ENCODE measurements at places on chromosomes 11 and 22.

DNA sequence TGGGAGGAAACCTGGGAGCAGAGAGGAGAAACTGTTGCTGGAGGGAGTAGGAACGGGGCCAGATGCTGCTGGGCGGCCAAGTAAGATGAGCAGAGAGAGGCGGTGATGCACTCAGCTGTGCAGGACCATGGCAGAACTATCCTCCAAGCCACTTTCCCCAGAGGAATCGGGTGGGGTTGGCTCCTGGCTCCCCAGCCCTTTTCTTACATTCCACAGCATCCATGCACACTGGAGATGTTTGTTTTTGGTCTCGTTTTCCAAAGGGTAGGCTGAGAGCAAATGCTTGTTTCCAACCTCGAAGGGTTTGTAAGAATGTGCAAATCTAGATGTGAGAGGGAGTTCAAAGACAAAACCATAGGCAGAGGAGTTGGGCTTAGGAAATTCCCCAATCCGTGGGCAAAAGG lies 73.2 kb downstream of the DBX1 start:
- DNase-seq: no peak

DNA sequence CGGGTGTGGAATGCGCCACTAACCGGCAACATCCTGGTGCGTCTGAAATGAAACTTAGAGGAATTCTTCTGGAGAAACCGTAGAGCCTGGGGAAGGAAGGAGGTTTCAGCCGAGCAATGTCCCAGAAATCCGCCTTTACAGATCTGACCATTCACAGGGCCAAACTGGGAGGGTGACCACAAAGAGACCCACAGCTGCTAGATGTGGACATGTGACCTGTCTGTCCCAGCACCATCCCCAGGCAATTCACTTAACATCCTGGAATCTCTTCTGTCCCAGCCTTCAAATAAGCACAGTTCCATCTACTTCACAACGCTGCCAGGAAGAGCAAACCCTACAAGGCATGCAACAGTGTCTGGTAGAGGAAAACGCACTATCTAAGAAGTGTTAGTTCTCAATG lies 9.8 kb downstream of the MCAT start:
- DNase-seq: no peak

GRCh38 chr22:47112994-47113852 lies 350.8 kb downstream of the TBC1D22A start:
- no peak for DNase-seq

- DNase-seq: no peak
These were observed 47.6 kb downstream of the ADAMTS8 start for GRCh38 chr11:130380778-130381177.

DNA sequence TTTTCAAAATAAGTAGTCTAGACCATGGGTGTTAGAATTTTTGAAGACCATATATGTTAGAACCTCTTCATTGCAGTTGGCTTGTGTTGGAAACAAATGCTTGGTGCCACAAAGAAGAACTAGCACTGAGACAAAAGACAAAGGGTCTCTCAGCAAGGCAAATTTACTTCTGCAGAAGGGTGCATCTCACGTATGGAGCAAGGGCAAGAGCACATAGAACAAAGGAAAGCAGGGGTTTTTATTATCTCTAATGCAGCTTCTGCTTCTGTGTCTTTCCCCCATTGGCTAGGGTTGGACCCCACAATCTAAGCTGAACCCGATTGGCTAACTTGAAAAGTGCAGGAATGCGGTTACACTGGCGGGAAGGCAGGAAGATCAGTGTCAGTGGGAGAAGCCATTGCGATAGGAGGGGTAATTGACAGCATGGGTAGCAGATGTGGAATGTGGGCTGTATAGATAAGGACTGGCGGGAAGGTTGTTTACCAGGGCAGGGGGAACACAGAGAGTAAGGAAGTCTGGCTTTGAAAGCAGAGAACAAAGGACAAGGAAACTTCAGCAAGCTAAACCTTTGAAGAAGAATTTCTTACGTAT lies 9.2 kb upstream of the RBMXL2 start:
- no peak for DNase-seq

DNA sequence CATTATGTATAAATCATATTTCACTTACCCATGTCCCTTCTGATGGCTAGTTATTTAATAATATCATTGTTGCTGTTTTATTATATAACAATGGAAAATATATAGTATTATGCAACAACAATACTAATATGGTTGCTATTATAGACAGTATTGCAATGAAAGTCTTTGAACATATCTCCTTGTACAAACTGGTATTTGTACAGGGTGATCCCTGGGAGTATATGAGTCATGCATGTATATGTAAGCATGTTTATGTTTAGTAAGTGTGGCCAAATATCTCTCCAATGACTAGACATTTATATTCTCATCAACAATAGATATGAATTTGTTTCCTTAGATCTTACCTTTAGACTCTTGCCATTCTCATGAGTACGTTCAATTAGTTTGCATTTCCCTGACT lies 55.9 kb downstream of the KCNC1 start:
- DNase-seq: no peak

- peak; percentile 70 for DNase-seq
These were observed 19.3 kb downstream of the POLR3H start for GRCh38 chr22:41524809-41525449.

DNA sequence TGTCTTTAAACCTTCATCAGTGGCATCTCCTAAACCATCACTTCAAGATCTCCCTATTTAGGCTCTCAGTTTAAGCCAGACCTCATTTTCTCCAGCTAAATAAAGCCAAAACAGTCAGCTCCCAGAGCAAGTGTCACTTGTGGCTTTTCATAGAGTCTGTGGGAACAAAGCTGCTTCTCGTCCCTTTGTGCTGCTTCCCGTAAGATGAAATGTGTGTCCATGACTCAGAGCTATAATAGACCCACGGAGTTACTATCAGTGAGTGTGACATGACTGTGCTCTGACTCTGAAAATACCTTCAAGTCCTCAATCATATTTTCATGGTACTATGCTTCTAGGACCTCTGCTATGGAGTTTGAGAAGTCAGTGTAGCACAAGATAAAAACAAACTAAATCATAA lies 57.3 kb upstream of the SLN start:
- no peak for DNase-seq

GRCh38 chr11:121520243-121521144 lies 67.7 kb upstream of the SORL1-AS1 start:
- no peak for DNase-seq

DNA sequence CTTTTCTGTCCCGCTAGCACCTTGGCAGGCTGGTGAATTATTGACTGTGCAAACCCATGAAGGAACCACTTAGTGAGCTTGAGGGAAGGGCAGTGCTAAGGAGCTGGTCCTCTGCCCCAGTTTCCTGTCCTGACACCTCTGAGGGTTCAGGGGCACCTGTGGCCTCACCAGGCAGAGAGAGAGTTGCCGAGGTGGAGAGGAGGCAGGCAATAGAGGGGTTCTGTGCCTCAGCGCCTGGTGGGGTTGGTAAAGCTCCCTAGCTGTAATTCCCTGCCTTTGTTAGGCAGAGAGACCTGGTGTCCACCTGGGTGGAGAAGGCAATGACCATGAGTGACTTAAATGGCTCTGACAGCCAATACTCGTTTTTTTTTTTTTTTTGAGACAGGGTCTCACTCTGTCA lies 36.3 kb downstream of the YWHAH start:
- no peak for DNase-seq

GRCh38 chr11:91536366-91536765 lies 688.3 kb upstream of the FAT3 start:
- DNase-seq: no peak

DNA sequence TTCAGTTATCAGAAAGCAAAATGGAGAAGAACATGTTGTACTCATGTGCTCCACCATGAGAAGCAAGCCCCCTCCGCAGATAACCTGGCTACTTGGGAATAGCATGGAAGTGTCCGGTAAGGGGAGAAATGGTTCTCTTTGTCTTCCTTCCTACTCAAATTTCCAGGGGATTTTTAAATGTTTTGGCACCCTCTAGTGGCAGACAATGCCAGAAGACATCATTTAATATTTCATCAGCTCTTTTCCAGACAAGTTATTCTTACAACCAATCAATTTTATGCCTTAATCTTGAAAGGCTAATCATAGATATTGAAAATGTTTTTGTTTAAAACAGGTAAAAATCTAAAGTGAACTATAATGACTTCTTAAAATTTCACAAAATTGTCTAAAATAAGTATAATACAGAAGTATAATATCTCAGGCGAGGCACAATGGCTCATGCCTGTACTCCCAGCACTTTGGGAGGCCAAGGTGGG lies 15.7 kb downstream of the CRTAM start:
- peak; percentile 79 for DNase-seq

DNA sequence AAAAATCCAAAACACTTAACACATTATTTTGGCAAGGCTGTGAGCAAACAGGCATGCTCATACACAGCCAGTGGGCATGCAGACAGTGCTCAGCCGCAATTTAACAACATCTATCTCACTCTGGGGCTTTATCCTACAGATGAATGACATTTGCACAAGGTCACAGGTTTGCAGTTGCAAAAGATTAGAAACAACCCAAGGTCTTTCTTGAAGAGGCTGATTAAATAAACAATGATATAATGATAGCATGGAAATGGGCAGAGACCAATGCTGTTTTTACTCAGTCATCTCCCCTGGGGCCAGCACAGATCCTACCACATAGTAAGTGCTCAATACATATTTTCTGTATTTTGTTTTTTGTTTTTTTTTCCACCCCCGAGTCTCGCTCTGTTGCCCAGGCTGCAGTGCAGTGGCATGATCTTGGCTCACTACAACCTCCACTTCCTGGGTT lies 9.4 kb downstream of the A4GALT start:
- DNase-seq: no peak

- DNase-seq: no peak
These were observed 9.7 kb upstream of the BCL9L start for GRCh38 chr11:118935376-118935775.

DNA sequence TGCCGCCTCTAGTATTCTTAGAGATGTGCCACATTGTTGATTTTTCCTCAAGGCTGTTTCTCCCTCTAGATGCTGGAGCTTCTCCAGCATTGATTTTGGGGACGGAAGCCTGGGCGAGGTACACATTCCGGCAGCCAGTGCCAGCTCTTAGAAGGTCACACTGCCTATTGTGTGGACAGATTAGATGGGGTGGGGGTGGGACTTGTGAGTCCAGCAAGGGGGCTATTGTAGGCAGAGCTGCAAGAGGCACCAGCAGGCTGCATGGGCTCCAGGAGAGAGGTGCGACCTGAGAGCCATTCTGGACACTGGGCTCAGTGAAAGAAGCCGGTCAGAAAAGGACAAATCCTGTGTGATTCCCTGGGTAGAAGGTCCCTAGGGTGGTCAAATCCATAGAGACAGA lies 12.4 kb downstream of the C11orf21 start:
- no peak for DNase-seq

GRCh38 chr11:132627981-132628380 lies 904.3 kb downstream of the OPCML start:
- DNase-seq: no peak

DNA sequence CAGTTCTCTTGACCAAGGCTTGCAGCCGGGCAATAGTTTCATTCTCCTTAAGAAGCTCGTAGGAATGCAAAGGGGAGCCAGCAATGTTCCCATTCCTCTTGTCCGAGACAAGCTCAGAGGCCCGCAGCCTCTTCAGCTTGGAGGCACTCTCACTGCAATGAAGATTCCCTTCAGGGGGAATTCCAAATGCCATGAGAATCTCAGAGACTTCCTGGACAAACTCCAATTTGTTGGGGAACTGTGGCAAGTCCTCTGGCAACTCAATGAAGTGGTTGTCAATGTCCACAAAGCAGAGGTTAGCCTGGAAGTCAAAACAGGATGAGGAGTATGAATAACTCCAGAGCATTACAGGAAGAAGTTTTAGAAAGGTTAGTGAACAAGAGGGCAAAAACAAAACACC lies 84.4 kb downstream of the DENND5A start:
- no peak for DNase-seq
